CD4-positive, alpha-beta T cell treated with Interleukin-2 at 100 ng/mL for 4 hours (primary cell): ENCODE measurements at places on chromosomes 4 and X.
A peak's percentile ranks its signal among the peaks of the same experiment; 100 is the strongest.

DNA sequence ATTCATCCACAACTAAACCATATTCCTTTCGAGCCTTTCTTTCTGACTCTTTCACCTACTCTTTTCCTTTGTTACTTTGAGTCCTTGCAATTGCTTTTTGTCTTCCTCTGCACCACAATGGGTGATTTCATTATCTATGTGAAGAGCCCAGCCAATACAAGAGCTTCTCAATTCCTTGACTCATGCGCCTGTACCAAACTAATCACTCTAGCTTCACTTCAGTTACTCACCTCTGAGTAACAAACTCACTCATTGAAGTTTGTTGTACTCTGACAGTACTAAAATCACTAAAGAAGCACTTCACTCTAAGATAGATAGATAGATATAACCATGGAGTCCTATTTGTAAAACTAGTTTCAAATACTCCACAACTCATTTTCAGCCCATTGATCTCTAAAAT lies 191.7 kb upstream of the EPHA5 start:
- DNase-seq: no peak

DNA sequence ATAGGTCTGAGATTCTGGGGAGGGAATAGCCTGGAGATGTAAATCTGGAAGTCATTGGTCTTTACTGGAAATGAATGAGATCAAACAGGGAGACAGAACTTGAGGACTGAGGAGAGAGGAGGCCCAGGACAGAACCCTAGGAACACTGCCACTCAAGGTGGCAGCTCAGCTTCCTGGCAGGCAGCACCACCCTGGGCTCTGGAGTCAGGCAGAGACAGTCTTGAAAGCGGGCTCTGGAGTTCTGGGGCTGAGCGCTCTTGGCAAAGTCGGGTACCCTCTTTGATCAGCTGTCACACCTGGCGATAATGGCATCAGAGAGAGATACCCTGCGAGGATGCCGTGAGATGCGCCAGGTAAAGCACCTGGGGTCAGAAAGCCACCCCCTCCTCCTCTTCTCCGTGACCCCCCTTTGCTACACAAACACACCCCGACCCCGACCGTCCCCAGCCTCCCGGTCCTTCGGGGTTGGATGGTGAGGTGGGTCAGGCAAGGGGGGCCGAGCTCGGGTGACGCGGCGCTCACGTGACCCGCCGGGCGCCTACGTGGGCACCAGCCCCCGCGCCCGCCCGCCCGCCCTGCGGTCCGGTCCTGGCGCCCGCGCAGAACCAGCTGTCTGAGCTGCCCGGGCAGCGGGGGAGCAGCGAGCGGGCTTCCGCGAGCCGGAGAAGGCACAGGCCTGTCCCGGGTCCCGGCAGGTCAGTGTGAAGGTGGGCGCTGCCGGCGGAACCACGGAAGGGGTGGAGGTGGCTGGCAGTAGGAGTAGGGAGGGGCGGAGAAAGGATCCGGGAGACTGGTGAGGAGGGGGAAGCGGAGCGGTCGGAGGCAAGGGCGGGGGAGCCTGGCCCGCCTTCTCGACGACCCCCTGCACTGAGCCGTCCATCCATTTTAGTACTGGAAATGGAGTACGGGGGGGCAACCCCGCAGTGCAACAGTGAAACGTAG lies at the start of gene TCEAL3:
TCEAL3 (plus strand) TSS at position 600 of the 942 bp plus-strand sequence. CDS start 1,102 bp downstream, outside the sequence.
- peak; percentile 23 for DNase-seq

- DNase-seq: no peak
Observed at GRCh38 chr4:14059006-14059405, 431.5 kb upstream of the BOD1L1 start.

- DNase-seq: no peak
Observed at GRCh38 chrX:40625294-40625693, 2.1 kb downstream of the MPC1L start.

DNA sequence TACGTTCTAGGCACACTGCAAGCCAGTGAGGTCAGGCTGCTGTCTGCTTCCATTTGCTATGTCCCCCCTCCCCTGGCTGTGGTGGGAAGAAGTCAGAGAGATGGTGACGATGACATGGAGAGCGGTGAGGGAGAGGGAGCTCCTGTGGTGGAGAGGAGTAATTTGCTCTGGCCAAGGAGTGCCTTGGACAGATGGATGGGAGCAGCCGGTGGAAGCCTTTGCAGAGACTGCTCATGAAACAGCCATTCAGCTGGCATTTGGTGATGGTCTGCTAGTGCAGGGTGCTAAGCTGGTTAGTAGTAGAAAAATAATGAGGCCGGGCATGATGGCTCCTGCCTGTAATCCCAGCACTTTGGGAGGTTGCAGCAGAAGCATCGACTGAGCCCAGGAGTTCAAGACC lies 124.1 kb downstream of the FHDC1 start:
- DNase-seq: no peak

GRCh38 chr4:159608436-159608835 lies 505.6 kb downstream of the RAPGEF2 start:
- no peak for DNase-seq
